T-helper 2 cell treated with Interferon-gamma antibody and Interleukin-4, amounts not matched to agents 5 μg/mL and 100 μg/mL, for 36 hours (primary cell): ENCODE measurements at places on chromosomes 11 and 22.

- DNase-seq: no peak
These were observed 40.6 kb upstream of the SEPTIN5 start for GRCh38 chr22:19673660-19674059.

DNA sequence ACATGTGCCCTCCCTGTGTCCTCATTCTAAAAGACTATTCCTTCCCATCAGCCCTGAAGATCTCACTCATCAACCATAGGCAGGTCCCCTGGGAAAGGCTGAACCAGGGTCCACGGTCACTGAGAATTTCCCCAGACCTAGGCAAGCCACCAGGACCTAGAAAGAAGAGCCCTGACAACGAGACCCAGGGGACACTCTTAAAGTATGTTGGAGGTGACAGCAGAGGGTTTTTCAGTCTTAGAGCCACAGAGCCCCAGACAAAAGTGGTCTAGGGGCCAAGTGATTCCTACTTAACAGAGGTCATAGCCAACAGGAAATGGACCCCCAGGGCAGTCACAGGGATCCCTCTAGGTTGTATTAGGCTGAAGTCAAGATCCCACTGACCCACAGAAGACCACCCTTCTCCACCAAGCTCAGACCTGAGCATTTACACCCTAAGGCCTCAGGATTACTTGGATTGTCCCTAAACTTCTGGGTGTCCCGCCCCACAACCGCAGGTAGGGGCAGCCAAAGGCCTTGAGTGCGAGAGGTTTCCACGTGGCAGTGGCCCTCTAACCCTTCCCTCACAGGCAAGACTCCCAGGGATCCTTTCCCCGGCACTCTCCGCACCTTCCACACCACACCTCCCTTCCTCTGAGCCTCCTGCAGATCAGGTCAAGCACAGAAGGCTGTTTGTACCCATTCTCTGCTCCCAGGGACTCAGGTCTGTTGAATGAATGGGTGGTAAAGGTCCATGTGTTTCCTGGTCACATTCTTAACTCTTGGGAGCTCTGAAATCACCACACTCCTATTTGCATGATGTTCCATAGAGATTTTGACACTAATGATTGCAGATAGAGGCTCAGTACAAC, 12.3 kb downstream of the POU2AF1 start:
- DNase-seq: peak; percentile 2

GRCh38 chr22:36649066-36649465, 54.5 kb downstream of the CACNG2 start:
- DNase-seq: no peak

GRCh38 chr11:77467233-77467632, 6.7 kb downstream of the PAK1 start:
- DNase-seq: no peak

- no peak for DNase-seq
These were observed 83.5 kb upstream of the FAT3 start for GRCh38 chr11:92141159-92141558.

DNA sequence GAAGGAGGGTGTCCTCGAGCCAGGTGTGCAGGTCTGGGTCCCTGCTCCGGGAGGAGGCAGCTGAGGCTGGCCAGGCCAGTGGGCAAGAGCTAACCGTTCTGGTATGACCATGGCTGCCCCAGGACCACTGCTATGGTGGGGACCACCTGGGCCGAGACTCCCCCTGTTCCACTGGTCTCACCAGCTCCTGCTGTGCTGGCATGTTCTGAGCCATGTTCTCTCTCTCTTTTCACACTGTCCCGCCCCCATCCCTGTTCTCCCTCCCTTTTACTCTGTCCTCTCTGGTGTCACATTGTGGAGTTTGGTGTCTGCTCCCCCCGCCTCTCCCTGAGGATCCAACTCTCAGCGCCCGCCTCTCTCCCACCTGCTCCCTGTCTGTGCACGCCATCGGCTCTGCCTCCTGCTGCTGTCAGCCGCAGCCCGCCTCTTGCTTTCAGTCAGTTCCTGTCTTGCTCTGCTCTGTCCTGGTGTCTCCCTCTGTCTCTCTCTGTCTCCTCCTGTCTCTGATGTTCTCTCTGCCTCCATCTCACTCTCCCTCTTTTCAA, 66.4 kb downstream of the LRRC32 start:
- DNase-seq: no peak
